ENCODE measurements at places on chromosomes 2 and 18.

- DNase-seq: no peak
Measured at GRCh38 chr2:171294608-171295007, 133.9 kb upstream of the TLK1 start.

DNA sequence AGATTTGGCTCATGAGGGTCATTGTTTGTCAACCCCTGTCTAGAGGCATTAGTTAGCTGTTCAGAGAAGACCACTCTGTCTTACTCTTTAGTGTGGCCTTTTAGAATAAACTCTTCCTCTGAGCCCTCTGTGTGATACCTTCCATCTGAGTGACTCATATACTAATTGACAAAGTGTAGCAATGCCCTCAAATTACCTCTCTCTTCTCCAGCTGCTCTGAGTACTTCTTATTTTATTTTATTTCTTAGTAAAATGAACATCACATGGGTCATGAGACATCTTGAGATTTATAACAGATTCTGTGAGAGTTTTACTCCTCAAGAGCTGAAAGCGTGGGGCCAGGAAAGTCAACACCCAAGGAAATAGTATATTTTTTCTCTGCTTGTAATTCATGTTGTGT is 67.4 kb downstream of the KCTD18 start:
- no peak for DNase-seq

GRCh38 chr2:224545884-224546644 is 39.1 kb downstream of the CUL3 start:
- no peak for DNase-seq

- DNase-seq: no peak
Measured at GRCh38 chr2:227411320-227411989, 23.7 kb upstream of the SCYGR1 start.

GRCh38 chr2:84888401-84889276 is 7.8 kb upstream of the TRABD2A start:
- no peak for DNase-seq
